Lung microvascular endothelial cell (primary cell): ENCODE measurements at places on chromosomes 16 and 17.

GRCh38 chr16:86844695-86845094 is 266.3 kb downstream of the FOXL1 start:
- no peak for DNase-seq

- no peak for DNase-seq
These were observed 50.3 kb upstream of the SEC14L1 start for GRCh38 chr17:77090476-77090875.

DNA sequence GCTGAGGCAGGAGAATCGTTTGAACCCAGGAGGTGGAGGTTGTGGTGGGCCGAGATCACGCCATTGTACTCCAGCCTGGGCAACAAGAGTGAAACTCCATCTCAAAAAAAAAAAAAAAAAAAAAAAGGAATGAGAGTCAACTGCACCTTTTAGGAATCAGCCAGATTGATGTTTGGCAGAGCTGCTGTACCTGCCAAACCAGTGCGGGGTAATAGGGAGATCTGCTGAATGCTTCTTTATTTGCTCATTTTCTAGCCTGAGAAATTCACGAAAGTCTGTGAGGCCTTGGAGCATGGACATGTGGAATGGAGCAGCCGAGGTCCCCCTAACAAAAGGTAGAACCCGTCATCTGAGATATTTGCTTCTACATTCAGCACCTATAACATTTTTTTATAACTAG is 18.4 kb downstream of the OGFOD1 start:
- no peak for DNase-seq

DNA sequence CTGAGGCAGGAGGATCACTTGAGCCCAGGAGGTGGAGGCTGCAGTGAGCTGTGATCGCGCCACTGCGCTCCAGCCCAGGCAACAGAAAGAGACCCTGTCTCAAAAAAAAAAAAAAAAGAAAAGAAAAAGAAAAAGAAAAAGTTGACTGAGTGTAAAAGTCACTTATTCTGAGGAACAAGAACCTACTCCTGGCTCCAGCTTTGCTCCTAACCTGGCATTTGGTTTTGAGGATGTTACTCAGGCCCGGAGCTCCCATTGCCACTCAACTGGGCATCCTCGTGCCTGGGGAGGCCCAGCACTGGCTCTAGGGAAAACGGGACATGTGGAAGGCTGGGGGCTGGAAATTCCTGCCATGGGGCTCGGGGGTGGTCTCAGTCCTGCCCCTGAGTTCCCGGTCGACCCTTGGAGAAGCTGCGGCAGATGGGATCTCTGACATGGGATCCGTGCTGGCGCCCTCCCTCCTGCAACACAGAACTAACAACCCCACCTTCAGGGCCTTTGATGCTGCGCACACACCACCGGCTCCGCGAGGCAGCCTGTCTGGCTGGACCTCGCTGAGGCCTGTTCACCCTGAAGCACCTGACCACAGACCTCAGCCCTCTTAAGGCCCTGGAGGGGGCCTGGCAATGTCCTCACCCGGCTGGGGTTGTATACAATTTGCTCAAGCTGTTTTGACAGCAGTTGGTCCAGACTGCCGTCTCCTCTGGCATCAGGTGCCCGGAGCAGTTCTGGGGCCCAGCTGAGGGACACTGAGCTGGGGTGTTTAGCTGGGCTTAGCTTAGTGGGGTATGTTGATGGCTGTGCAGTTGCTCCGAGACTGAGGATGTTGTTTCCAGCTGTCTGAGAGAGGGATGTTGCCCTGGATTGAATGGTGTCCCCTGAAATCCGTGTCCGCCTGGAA is 12.3 kb downstream of the CD7 start:
- DNase-seq = no peak

DNA sequence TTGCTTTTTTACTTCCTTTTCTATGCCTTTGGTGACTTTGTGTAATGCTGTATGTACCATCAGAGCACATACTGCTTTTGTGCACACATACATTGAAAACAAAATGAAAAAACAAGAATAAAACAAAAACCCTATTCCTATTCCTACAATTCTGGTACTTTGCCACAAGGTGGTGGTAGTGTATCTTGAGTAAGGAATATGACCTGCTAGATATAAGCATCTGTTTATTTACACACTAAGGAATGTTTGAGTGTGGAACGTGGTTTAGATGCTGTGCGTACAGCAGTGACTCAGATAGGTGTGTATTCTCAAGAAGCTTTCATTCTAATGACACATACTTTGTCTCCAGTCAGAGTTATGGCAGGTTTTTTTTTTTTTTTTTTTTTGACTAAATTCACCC is 606.2 kb downstream of the WWOX start:
- DNase-seq = peak; percentile 8

- no peak for DNase-seq
These were observed 22.9 kb downstream of the VMP1 start for GRCh38 chr17:59730268-59730834.
